ENCODE measurements at places on chromosomes 7 and 10. TPM values are rescaled to one million over a fixed set of nuclear protein-coding genes. Genes with fewer than 3 reads are reported as not detected.

- no peaks in the 10 kb centered on the region for H3K36me3 ChIP-seq
- DNase-seq, result no peak
- H3K27ac ChIP-seq, result no peak overlapping the region
- H3K27me3 ChIP-seq, result peaks cover 88% of the 10 kb centered on the region
Observed at GRCh38 chr7:76281006-76281705, 21.3 kb upstream of the HSPB1 start.

GRCh38 chr7:32659853-32660252 is 164.6 kb downstream of the AVL9 start:
- H3K36me3 ChIP-seq, result peaks cover 11% of the 10 kb centered on the region
- no peak overlapping the region for H3K4me3 ChIP-seq
- peaks cover 75% of the 10 kb centered on the region for H3K4me1 ChIP-seq
- no peak for DNase-seq
- H3K27ac ChIP-seq, result peak overlapping the region; percentile 94
- no peaks in the 10 kb centered on the region for H3K27me3 ChIP-seq

SUN3 gene
- 1.1 TPM for total RNA-seq

BUB3 gene
- 113 TPM for total RNA-seq

CNNM1 gene
- 6.3 TPM for total RNA-seq

DNA sequence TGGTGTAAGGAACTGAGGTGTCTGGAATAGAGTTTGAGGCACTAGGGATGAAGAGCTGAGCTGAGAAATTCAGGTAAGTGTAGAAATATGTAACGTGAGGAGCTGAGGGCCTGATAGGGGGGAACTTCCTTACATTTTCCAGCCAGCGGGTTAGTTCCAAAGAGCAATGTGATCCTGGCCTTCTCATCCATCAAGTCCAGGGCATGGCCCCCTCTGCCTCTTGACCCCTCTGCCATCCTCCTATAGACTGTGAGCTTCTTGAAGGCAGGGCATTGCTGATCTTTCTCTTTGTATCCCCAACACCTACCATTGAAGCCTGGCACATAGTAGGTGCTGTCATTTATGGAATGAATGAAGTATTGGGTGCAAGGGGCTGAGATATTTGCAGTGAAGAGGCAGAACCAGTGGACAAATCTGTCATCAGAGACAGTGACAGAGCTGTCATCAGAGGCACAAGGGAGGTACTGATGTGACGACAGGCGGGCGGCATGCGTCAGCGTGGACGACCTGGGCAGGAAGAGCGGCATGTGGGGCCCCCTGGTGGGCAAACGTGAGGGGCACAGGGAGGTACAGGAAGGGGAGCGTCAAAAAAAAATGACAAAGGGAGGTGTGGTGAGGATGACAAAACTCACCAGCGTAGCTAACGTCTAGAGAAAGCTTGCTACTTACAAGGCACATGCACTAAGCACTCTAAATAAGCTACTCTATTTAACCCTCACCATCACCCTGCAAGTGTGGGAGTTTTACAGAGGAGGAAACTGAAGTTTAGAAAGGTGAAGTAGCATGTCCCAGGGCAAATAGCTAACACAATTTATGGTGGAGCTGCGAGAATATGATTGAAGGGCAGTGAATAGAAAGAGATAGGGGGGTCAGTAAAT is 5.2 kb upstream of the CAMK2G start:
- H3K4me1 ChIP-seq, result peaks cover 43% of the 10 kb centered on the region
- H3K36me3 ChIP-seq, result peaks cover 22% of the 10 kb centered on the region
- DNase-seq, result peak; percentile 93

OPALIN gene
- total RNA-seq, result not detected

DNA sequence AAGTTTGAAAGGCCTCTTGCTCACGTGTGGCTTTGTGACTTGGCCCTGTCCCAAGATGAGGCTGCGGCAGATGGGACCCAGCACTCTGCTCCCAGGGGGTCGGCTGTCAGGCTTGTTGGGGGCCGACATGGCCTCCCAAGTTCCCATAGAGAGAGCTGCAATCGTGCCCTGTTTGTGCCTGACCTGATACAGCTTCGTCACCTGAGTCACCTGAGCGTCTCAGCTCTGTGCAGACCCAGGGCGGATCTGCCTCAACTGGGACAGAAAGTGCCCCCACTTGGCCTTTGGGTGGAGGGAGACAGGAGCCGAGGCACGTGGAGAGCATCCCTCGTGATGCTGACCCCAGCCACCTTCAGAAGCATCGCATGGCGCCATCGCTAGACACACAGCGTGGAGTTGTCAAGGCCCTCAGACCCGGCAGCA is 21.7 kb downstream of the PAPOLB start:
- no peaks in the 10 kb centered on the region for H3K4me1 ChIP-seq
- no peak for DNase-seq
- no peaks in the 10 kb centered on the region for H3K27me3 ChIP-seq

DNA sequence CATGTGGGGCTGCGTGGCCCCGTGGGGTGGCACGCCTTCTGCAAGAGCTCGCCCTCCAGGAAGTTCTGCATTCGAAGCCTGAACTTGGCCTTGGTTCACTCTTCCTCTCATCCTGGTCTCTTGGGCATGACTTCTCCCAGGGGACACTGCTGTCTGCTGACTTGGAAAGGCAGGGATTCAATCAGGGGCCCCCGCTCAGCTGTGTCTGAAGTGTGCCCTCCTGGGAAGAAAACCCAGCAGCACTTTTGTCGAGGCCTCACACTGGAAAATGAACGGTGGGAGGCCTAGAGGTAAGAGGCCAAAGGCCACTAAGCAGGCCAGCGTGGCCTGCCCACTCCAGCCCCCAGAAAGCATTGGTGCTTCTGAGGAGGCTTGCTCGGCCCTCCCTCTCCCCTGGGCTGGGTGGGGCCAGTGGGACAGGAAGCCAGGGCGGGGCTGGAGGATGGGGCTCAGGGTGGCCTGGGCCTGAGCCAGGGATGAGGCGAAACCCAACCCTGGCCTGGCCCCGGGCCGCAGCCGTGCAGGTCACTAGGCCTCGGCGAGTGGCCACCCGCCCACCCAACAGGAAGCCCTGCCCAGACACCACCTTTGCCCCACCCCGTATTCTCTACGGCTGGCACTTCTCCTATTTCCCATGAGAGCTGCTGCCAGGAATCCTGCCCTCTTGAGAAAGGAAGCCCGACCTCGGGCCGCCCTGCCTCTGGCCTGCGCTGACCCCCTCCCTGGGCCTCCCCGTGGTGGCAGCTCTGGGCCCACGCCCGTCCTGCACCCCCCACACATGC is 81.1 kb downstream of the ZMIZ1 start:
- H3K36me3 ChIP-seq, result peaks cover 15% of the 10 kb centered on the region
- peak; percentile 80 for DNase-seq
- peak overlapping the region; percentile 15 for H3K4me3 ChIP-seq
- H3K4me1 ChIP-seq, result peaks cover 52% of the 10 kb centered on the region

DNA sequence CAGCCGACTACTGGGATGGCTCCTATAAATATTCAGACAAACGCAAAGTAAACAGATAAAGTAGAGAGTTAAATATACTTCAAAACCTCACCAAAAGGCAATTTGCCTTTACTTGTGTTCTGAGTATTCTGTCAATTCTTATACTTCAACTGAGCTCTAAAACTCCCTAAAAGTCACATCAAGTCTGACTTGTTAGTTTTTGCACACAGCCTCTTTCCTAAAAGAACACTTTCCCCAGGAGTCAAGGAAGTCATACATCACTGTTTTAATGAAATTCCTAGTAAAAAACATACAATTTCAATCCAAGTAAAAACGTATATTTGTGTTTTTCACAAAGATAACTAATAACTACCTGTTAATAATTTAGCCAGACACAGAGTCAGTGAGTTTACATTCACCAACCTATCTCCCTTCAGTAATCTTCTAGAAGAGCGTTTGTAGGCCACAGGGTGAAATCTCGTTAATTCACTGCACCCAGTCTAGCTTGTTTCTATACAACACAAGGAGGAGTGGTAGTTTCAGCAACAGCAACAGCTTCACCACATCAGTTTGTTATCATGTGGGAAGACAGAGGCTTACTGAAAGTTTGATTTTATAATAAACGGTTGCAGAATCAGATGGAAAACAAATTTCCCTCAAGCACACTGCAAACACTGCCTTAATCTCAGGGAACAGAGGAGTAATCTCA is 2.7 kb downstream of the COBL start:
- H3K27me3 ChIP-seq, result no peaks in the 10 kb centered on the region
- H3K27ac ChIP-seq, result peak overlapping the region; percentile 95
- peaks cover 47% of the 10 kb centered on the region for H3K4me1 ChIP-seq

DNA sequence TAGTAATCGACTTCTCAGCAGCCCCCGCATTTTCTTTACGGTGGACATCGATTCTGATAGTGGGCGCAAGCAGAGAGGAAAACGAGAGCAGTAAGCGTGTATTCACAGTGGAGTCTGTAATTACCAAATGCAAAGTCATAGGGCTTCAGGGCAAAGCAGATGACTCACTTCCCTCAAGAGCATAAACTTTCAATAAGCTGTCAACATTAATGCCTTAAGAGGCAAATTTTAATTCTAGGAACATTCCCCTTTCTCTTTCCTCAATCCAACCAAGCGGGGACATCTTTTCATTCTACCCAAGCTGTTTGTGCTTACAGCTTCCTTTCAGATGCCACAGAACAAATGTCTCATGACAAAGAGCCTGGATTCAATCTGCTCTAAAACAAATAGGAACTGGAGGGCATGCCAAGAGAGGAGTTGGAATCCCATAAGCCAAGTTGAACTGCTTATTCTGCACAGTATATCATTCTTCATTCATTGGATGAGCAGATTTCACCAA is 48.6 kb downstream of the MALSU1 start:
- H3K36me3 ChIP-seq, result peaks cover 74% of the 10 kb centered on the region
- H3K27me3 ChIP-seq, result no peaks in the 10 kb centered on the region
- peaks cover 46% of the 10 kb centered on the region for H3K4me1 ChIP-seq
- peak overlapping the region; percentile 38 for H3K27ac ChIP-seq
- DNase-seq, result peak; percentile 34

ANKRD16 gene
- total RNA-seq, result 7.7 TPM

PCGF5 gene
- total RNA-seq, result 20.6 TPM

CREB5 gene
- 12.9 TPM for total RNA-seq

DNA sequence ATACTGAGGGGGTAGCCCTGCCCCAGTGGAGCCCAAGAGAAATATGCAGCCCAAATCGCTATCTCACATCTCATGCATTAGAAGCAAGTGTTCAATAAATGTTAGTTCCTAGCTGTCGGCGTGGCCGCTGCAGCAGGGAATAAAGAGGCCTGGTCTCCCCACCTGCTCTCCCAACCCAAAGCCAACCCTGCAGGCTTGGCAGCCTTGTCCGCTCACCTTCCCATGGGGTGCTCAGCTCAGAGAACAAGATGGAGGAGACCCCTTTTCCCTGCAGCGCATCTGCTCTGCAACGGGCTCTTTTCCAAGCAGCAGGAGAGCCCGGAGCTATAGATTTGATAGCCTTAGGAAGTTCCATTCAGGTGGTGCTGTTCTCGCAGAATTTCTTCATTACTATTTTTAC is 12.0 kb upstream of the DOCK1 start:
- H3K4me1 ChIP-seq, result no peaks in the 10 kb centered on the region
- H3K4me3 ChIP-seq, result no peak overlapping the region
- no peak for DNase-seq
- H3K27me3 ChIP-seq, result no peaks in the 10 kb centered on the region

TMEM130 gene
- total RNA-seq, result not detected

- H3K4me3 ChIP-seq, result peak overlapping the region; percentile 18
- peak; percentile 36 for DNase-seq
- H3K4me1 ChIP-seq, result peaks cover 66% of the 10 kb centered on the region
- H3K36me3 ChIP-seq, result peaks cover 47% of the 10 kb centered on the region
- peak overlapping the region; percentile 95 for H3K27ac ChIP-seq
Observed at GRCh38 chr10:114520453-114520852, 116.2 kb upstream of the AFAP1L2 start.

CALML3 gene
- total RNA-seq, result not detected

SLC26A3 gene
- total RNA-seq, result not detected

FGFBP3 gene
- 1.9 TPM for total RNA-seq
